ENCODE measurements at places on chromosomes 4 and X. TPM values are rescaled to one million over a fixed set of nuclear protein-coding genes. Genes with fewer than 3 reads are reported as not detected.

HS3ST1 gene
- total RNA-seq: 3.1 TPM

ETDB gene
- total RNA-seq: not detected

DNA sequence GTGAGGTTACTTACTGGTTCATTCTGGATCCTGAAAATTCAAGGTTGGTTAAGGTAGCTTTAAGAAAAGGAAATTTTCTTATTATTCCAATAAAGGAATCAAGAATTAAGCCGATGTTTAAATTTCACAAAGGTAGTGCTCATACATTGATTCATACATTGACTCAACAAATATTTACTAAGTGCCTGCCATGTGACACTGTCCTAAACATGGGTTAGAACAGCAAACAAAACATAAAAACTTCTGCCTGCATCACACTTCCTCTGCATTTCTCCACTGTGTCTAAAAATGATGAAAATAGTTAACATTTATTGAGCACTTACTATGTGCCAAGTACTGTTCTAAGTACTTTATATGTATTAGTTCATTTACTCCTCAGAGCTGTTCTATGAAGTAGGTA lies 75.7 kb downstream of the RASL11B start:
- no peak overlapping the region for H3K27ac ChIP-seq
- no peak overlapping the region for H3K4me3 ChIP-seq
- no peaks in the 10 kb centered on the region for H3K27me3 ChIP-seq
- H3K36me3 ChIP-seq: no peaks in the 10 kb centered on the region
- no peak for DNase-seq
- H3K4me1 ChIP-seq: no peaks in the 10 kb centered on the region

- no peak for DNase-seq
- H3K36me3 ChIP-seq: no peaks in the 10 kb centered on the region
- H3K27ac ChIP-seq: no peak overlapping the region
- H3K4me3 ChIP-seq: no peak overlapping the region
- no peaks in the 10 kb centered on the region for H3K27me3 ChIP-seq
- H3K4me1 ChIP-seq: no peaks in the 10 kb centered on the region
These were observed 718.8 kb downstream of the KLHL13 start for GRCh38 chrX:117397844-117398243.

DNA sequence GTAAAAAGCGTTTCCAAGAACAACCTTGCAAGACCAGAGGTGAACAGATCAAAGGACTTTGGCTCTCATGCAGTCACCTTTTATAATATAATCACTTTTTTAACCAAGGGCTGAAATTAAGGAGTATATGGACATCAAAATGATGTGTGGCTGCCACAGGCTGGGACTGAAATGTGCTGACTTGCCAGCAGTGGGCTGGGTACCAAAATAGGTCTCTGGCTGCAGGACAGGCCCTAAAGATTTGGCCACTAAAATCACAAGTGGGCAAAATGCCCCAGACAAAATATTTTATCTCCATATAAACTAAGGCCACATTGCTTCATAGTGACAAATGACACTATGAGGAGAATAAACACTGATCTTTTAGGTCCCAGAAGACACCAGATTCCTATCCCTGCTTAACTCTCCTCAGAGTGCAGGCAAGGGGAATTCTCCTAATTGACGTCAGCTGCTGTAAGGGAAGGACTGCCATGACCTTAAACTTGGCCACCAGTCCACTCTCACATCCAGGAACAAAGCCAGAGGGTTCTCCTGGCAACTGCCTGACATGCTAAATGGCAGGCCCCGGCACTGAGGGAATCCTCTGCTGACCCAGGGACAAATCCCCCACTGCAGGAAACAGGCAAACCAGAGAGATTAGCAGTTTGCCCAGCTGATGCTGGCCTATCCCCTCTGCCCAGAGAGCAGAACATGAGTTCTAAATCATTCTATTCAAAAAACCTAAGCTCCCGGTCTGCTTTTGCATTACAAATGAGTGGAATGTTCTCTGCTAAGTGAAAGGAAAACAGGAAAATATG lies 155.8 kb downstream of the PPP3CA start:
- H3K27me3 ChIP-seq: no peaks in the 10 kb centered on the region
- peaks cover 38% of the 10 kb centered on the region for H3K4me1 ChIP-seq
- H3K4me3 ChIP-seq: peak overlapping the region; percentile 16
- no peak for DNase-seq
